ENCODE measurements at places on chromosomes 1 and 21. TPM values are rescaled to one million over a fixed set of nuclear protein-coding genes. Genes with fewer than 3 reads are reported as not detected.

DNA sequence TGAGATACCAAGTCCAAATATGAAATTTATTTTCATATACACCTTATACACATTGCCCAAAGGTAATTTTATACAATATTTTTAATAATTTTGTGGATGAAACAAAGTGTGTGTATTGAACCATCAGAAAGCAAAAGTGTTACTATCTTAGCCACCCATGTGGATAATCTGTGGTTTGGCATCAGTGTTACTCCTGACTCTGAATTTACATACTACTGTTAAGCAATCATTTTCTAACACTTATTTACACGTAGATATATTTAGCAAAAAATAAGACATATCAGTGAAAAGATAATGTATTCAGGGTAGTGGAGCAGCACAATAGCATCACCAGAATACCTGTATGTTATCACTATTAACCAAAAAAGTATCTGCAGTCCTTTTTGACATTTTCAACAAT, 23.8 kb downstream of the DENND2D start:
- no peak for DNase-seq
- no peak overlapping the region for H3K27ac ChIP-seq
- H3K4me3 ChIP-seq, result no peak overlapping the region
- no peaks in the 10 kb centered on the region for H3K4me1 ChIP-seq
- no peaks in the 10 kb centered on the region for H3K27me3 ChIP-seq

The CRYAA gene
- total RNA-seq, result not detected

DNA sequence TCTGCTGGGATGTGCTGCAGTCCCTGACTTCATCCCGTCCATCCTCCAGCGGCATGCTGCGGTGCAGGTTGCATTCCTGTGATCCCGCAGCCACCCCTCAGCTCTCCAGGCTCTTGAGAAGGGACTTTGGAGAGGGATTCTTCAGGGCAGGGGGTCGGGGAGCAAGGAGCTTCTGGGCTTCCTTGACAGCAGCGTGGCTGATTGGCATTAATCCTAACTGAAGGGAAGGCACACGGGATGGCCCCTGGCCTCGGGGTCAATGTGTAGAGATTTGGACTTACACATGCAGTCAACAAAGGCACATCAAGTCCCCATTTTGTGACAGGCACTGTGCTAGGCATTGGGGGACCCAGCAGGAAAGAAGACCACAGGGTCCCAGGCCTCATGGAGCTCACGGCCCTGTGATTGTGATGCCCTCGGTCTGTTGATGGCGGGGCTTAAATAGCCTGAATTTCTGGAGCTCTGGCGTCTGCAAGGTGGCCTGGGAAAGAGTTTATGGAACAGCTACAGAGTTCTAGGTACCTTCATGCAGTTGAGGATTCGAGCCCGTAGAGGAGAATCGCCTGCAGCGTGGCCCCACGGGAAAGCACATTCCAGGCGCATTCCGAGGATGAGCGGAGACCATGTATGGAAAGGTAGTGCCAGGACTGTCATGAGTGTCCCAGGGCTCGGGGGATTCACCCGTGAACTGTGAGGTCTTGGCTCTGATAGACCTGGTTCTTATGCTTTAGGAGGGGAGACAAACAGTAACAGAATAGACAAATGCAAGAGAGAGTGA, 20.1 kb downstream of the PSEN2 start:
- no peak overlapping the region for H3K4me3 ChIP-seq
- H3K36me3 ChIP-seq, result no peaks in the 10 kb centered on the region
- H3K4me1 ChIP-seq, result peaks cover 8% of the 10 kb centered on the region
- H3K27ac ChIP-seq, result no peak overlapping the region
- no peaks in the 10 kb centered on the region for H3K27me3 ChIP-seq

GRCh38 chr1:18556364-18556763, 74.3 kb upstream of the PAX7 start:
- peaks cover 5% of the 10 kb centered on the region for H3K4me1 ChIP-seq
- H3K27ac ChIP-seq, result no peak overlapping the region
- H3K4me3 ChIP-seq, result no peak overlapping the region

DNA sequence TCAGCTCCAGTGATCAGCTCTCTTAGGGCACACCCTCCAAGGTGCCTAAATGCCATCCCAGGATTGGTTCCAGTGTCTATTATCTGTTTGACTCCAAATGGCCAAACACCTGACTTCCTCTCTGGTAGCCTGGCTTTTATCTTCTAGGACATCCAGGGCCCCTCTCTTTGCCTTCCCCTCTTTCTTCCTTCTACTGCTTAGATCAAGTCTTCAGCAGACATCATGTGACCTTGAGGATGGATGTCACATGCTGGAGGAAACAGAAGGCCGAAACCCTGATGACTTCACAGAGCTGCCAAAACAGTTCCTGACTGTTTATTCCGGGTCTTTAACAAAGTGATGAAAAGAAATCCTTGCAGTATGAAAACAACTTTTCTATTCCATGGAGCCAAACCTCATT, 24.4 kb upstream of the WDR26 start:
- DNase-seq, result no peak
- no peak overlapping the region for H3K4me3 ChIP-seq
- H3K36me3 ChIP-seq, result no peaks in the 10 kb centered on the region

GRCh38 chr1:58905628-58906221, 121.9 kb upstream of the JUN start:
- H3K4me1 ChIP-seq, result peaks cover 14% of the 10 kb centered on the region
- no peaks in the 10 kb centered on the region for H3K36me3 ChIP-seq
- H3K27me3 ChIP-seq, result no peaks in the 10 kb centered on the region
- H3K4me3 ChIP-seq, result no peak overlapping the region
- DNase-seq, result no peak

The ARHGAP29 gene
- total RNA-seq, result not detected

The OTUD3 gene
- total RNA-seq, result 11.4 TPM

DNA sequence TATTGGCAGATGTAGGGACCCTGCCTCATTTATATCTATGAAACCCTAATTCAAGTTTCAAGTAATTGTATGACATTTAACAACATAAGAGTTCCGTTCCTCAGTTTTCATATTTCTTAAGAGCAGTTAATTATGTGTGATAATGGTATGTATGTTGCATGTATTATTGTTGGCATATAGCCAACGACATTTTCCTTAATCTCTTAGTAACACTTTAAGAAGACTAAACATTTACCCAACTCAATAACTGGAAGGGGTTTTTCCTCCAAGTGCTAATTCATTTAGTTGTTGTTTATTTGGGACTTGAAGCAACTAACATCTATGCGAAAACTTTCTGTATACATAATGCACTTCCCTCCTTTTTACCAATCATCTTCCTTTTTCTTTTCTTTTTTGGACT, 1.5 kb upstream of the RALGPS2 start:
- H3K36me3 ChIP-seq, result no peaks in the 10 kb centered on the region
- no peak overlapping the region for H3K27ac ChIP-seq
- H3K27me3 ChIP-seq, result no peaks in the 10 kb centered on the region
- DNase-seq, result no peak

DNA sequence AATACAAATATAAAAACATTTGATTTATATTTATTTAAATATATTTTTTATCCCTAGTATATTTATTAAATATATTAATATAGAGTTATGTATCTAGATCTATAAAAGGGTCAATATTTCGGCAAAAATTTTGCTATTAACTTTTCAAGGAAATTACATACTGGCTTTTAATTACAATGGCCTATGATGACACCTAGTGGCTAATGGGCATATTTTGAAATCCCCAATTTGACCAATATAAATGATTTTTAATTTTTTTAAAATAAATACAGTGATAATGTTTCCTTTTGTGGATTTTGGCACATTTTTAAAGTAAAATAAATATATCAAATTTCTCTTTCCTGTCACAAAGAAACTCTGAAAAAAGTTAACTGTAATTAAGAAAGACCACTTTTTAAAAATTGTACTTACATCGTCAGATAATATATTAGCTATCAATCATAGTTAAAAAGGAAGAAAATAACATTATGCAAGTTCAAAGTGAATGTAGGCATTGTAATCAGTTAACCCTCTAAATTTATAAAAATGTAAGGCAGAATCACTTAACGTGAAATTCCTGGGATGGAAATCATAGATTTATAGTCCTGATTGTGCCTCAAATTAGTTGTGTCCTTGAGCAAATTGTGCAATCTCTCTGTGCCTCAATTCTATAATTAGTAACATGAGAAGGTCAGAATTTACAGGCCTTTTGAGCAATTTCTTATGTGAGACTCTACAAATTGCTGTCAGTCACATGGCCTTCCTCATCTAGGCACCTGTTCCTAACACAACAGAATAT, 25.6 kb upstream of the RGS13 start:
- no peak for DNase-seq
- H3K36me3 ChIP-seq, result no peaks in the 10 kb centered on the region
- no peaks in the 10 kb centered on the region for H3K27me3 ChIP-seq
- H3K27ac ChIP-seq, result no peak overlapping the region
- H3K4me1 ChIP-seq, result peaks cover 11% of the 10 kb centered on the region

- H3K27me3 ChIP-seq, result no peaks in the 10 kb centered on the region
- DNase-seq, result no peak
- H3K4me1 ChIP-seq, result no peaks in the 10 kb centered on the region
Measured at GRCh38 chr1:201877877-201878401, 10.8 kb upstream of the SHISA4 start.

GRCh38 chr1:229756666-229757065, 130.6 kb downstream of the URB2 start:
- H3K36me3 ChIP-seq, result no peaks in the 10 kb centered on the region
- no peaks in the 10 kb centered on the region for H3K27me3 ChIP-seq
- no peak overlapping the region for H3K27ac ChIP-seq
